ENCODE measurements at places on chromosomes 7 and 10. TPM values are rescaled to one million over a fixed set of nuclear protein-coding genes. Genes with fewer than 3 reads are reported as not detected.
A peak's percentile ranks its signal among the peaks of the same experiment; 100 is the strongest.

Gene TECPR1
- total RNA-seq: 40.7 TPM

- no peak for DNase-seq
These were observed 54.5 kb upstream of the DDC start for GRCh38 chr7:50619684-50620083.

- peak; percentile 29 for DNase-seq
These were observed 41.4 kb upstream of the ZMIZ1 start for GRCh38 chr10:79027147-79028055.

DNA sequence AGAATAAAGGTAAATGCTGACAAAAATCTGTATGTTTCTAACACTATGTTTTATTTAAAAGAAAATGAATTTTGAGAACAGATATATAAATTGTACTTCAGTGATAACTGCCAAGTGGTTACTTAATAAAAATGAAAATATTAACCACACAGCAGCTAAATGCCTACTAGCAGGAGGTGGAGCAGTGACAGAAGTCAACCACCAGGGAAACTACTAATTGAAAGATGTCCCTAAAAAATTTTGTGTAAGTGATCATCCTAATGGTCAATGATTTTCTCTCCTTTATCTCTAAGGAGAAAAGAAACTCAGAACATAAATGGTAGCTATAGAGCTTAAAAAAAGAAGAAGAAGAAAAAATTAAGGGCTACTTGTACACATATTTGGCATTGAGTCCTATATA, 22.9 kb downstream of the WNT16 start:
- no peak for DNase-seq

Gene GJC3
- 0.58 TPM for total RNA-seq

GRCh38 chr10:43194266-43194665, 56.0 kb downstream of the CSGALNACT2 start:
- no peak for DNase-seq

GRCh38 chr10:93718937-93719725, 16.7 kb upstream of the FRA10AC1 start:
- no peak for DNase-seq

DNA sequence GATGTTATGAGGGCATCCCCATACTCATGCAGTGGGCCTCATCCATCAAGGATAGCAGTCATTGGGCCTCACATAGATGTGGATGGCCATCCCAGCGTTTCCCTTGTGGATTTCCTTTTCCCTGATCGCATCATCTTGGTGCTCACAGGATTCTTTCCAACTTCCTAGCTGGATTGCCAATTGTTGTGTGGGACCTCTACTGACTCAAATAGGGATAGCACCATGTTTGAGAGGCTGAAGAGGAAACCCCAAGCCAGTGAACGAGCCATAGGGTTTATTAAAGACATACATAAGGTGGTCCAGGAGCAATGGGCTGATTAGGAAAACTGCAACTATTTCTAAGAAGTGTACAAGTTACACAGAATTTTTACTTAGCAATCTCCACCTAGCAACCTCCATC, 21.8 kb downstream of the ASZ1 start:
- DNase-seq: no peak

DNA sequence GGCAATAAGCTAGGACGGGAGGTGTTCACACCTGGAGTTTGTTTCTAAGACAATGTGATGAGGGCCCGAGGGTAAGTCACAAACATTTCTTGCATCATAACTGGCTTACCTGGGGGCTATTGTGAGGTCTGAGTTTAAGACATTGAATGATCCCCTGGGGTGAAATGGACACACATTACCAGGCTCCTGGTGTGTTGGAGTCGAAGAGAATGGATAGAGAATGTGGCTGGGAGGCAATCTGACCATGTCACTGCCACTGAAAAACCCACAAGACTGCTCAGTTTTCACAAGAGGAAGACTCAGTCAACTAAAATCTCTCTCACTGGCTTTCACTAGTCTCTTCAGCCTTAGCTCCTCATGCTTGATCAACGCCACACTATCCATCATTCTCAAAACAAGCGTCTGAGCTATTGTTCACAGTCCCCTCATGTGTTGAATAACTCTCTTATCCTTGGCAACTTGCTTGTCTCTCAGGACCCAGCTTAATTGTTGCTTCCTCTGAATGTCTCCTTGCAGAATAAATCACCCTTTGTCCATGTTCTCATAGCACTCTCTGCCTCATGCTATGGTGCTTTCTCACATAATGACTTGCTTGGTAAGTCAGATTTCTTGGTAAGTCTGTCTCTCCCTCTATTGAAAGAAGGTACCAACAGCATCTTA, at the start of gene C10orf120:
Gene C10orf120, minus strand, starts transcription at position 51 of the 660 bp plus-strand sequence. CDS start 56 bp downstream, outside the sequence.
- DNase-seq: no peak

Gene C10orf105
- total RNA-seq: 0.35 TPM

DNA sequence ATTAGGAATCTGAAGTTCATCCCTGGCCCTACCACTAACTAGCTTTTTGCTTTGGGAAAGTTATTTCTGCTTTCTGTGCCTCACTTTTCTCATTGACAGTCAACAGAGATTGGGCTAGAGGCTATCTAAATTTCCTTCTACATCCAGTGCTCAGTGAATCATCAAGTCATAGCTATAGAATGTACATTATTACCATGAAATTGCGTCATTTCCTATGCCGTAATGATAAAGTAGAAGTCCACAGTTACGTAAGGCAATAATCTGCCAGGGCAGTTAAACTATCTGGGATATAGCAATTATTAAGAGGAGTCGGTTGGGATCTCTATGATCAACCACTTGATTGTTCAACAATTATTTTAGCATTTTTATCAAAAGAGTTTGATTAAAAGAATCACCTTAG, 64.4 kb downstream of the ITGB8 start:
- DNase-seq: no peak

- no peak for DNase-seq
These were observed 207.1 kb downstream of the HERPUD2 start for GRCh38 chr7:35487841-35488240.

DNA sequence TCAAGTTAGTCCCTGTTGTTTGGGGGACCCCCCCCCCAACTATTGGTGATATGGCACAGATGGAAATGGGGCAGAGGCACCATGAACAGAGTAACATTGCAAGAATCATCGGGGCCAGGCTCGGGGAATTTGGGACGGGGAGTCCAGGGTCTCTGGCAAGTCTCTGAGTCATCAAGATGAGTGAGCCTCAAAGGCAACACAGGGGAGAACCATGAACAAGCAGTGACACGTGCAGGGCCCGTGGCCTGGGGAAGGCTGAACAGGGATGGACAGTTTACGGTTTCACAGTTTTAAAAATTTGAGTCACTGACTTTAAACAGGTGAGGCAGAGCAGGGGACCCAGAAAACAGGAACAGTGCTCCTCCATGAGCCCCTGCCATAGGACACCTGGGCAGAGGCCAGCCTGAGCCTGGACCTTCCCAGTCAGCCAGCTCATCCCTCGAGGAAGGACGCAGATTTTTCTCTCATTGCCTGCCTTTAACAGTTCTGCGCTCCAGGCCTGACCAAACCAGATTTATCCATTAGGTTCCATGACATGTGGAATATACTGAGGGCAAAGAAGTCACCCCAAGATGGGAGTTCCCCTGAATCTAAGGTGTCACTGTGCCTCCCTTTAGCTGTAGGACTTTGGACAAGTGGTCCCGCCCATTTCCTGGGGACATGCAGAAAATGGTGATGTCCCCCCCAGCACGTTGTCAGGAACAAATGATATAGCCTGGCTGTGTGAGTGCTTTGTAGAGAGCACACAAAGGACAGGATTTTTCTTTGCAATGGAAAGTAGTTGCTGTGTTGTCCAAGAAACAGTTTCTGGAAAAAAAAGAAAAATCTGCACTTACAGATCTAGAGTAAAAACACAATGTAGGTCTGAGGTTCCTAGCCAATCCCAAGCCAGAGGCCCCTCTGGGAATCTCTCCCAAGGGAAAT, 23.8 kb downstream of the CHST15 start:
- no peak for DNase-seq

DNA sequence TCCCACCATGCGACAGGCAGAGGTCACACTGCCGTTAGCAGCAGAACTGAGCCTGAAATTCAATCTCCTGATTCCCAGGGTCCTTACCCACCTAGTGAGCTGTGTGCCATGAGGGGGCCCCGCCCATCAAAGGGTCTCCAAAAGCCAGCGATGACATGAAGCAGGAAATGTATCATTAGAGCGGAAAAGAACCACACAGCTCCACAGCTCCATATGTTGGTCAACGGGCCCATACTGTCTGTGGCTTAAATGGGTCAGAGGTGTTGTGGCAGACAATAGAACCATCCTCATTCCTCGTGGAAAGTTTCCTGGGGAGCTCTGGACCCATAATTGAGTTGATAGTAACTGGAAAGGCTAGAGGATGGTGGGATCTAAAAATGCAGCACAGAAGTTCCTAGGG, 68.1 kb upstream of the PODXL start:
- DNase-seq: no peak

DNA sequence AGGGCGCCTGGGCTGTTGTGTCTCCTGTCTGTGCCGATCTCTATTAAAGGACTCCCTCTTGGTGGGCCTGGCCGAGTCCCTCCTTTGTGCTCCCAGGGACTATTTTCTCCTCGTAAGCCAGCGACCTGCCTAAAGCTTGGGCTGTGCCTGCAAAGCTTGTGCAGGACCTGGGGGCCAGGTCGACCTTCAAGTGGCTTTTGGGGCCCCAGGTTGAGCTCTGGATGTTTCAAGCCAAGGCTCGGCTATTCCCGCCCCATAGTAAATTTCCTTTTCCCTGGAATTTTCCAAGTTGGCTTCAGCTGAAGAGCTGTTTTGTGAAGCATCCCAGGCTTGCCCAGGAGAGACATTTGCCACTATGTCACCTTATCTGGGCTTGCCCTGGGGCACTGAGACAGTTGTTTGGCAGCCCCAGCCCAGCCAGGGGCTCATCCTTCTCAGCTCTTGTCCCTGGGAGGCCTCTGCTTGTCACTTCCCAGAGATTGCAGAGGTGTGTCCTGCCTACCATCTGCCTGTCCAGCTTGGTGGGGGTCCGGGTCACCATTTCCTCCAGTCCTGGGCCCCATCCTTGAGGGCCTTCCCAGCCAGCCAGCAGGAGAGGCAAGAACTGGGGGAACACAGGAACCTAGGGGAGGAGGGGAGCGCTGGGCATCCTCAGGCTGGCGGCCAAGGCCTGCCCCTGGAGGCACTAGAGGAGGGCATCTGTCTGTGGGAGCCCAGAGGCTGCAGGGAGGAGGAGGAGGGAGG, 20.2 kb downstream of the ZMIZ2 start:
- no peak for DNase-seq

- no peak for DNase-seq
These were observed 45.5 kb upstream of the TARP start for GRCh38 chr7:38318803-38319416.

DNA sequence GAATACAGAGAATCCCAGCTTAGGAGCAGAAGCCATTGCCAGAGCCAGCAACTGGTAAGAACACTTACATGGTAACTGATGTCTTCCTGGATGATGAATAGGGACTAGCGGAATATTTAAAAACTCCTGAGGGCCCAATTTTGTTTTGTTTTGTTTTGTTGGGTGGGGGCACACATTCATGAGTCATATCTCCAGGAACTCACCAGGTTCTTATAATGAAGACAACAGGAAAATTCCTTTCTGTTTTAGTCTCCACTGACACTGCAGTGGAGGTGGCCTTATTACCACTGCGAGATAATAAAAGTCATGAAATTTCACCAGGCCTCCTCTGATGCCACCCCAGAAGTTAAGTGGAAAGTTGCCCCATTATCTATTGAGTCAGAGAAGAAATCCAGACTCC, 6.6 kb upstream of the CUZD1 start:
- no peak for DNase-seq

DNA sequence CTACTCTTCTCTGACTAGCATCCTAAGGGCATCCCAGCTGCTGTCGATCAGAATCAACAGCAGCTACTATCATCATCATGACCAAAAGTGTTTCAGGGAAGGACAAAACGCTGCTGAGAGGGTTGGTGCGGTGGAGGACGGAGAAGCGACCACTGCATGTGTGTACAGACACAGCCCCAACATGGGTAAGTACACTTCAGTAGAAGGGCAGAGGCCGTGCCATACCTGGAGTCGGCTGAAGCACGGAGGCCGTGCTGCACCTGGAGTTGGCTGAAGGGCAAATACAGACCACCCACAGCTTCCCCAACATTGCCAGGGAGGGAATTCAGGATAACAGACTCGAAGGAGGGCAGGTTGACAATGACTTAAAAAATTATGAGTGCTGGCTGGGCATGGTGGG, 67.8 kb upstream of the CYTH3 start:
- DNase-seq: no peak

Gene PPP3CB
- total RNA-seq: 42.6 TPM

DNA sequence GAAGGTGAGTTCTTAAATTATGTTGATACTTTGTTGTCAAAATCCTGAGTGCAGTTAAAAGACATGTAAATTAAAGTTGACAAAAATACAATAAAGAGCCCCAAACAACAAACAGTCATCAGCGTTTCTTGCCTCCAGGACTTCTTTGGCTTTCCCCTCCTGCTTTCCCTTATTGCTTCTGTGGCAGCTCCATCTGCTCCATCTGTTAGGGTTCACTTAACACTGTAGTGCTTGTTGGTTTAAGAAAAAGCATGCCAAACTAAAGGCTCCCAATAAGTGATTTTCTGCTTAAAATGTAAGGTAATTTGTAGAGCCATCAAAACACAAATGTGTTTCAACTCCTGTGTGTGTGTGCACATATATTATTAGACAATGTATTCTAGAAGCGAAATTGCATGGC, 254.3 kb upstream of the GNAI1 start:
- no peak for DNase-seq

- DNase-seq: no peak
These were observed 188.2 kb downstream of the LRMDA start for GRCh38 chr10:75619635-75620034.

DNA sequence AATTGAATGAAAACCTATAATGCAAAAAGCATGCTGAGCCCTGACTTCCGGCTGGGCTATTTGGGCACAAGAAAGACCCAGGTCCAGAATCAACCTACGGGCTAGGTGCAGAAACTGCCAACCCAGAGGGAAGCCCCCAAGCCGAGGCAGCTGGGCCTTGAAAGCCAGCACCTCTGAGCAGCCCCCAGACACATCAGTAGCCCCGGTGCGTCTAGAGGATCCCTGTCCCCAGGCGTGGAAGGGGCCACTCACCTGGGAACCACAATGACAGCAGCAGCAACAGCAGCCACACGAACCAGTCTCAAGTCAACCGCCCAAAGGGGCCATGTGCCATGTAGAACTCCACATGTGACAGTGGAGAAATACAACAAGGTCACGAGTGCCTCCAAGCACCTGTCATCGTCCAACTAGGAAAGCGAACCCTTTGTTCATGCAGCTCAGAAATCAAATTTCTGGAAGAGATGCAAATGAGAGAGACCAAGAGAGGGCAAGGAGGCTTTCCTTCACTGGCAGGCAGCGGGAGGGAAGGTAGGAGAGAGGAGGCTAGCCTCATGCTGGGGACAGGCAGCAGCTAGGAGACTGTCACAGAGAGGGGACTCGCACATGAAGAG, 57.5 kb upstream of the CHST15 start:
- DNase-seq: no peak

- DNase-seq: no peak
These were observed 36.1 kb upstream of the CUL1 start for GRCh38 chr7:148662646-148663045.

GRCh38 chr7:74379938-74380337, 73.8 kb upstream of the GTF2IRD1 start:
- no peak for DNase-seq
